ENCODE measurements at places on chromosomes 7 and 10.

DNA sequence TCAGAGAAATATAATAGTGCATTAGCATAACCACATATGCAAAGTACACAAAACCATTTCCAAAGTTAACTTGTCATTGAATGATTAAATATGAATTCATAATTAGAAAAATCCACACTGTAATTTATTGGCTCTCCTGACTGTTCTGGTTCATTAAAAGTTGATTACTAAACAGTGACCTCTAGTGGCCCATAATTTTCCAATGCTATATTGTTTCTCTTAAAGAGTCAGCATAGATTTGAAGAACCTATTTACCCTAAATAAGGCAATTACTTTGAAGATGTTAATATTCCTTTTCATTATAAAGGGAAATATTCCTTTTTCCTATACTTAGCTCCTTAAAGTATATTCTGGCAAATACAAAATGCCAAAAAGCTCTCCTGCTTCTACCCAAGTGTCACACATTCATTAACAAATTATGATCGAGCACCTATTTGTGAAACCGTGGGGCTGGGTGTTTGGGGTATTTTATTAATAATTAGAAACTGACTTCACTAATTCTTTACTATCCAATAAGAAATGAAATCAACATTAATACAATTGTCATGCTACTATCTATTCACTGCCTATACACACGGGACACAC, 86.2 kb downstream of the HIBADH start:
- peak; percentile 43 for DNase-seq

DNA sequence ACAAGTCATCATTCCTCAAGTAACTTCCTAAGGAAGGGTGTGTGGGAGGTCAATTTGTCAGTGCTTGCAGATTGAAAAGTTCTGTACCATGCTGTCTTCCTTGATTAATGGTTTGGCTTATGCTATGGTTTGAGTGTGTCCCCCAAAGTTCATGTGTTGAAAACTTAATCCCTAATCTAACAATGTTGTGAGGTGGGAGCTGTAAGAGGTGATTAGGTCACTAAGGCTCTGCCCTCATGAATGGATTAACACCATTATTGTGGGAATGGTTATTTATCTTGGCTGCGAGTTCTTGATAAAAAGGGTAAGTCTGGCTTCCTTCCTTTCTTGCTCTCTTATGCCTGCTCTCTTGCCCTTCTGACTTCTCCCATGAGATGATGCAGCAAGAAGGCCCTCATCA, 29.3 kb upstream of the TMEM229A start:
- no peak for DNase-seq

DNA sequence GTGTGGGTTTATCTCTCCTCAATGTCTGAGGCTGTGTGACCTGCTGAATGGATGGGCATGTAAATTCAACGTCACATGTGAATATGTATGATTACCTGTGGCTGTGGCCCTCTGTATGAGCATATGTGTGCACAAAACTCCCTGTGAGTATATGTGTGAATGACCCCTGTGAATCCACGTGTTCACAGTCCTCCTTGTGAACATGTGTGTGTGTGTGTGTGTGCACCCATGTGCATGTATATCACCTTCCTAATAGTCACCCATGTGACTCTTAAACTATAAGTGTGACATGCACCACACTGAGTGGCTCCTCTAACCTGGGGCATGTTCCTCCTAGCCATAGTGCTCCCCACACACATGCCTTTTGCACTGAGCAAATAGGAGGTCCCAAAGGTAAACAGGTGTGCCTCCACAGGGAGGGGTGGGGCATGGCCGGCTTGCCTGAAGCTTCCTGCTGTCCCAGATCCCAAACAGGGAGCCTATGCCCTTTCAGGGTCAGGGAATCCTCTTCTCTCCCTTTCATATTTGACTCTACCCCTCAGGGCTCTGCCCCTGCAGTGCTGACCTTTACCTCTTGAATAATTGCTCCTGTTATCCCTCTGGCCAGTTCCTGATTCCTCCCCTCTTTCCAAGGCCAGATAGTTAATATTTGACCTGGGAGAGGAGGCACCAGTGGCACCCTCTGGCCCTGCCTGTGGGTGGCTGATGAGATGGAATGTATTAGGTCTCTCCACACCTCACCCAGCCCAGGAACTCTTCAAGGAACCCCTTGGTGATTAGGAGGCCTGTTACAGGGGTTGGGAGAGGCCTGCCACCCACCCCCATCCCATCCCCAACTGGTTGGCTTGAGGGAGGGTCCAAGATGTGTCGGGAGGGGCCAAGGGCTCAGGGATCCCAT, 1.9 kb downstream of the SEMA4G start:
- no peak for DNase-seq

DNA sequence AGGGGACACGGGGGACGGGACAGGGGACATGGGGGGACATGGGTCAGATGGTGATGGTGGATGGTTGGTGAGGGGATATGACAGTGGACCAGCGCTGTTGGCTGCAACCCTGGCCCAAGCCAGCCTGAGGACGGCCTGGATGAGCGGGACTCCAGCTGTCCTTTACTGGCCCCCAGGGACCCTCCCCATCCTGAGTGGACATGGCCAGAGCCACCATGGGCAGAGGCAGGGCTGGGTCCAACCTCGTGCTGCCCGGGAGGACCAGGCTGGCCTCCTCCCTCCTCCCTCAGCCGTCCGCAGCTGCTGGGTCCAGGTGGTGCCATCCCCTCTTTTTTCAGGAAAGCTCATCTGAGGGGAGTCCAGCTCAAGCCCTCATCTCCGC, 30.4 kb downstream of the GET4 start:
- DNase-seq: no peak

DNA sequence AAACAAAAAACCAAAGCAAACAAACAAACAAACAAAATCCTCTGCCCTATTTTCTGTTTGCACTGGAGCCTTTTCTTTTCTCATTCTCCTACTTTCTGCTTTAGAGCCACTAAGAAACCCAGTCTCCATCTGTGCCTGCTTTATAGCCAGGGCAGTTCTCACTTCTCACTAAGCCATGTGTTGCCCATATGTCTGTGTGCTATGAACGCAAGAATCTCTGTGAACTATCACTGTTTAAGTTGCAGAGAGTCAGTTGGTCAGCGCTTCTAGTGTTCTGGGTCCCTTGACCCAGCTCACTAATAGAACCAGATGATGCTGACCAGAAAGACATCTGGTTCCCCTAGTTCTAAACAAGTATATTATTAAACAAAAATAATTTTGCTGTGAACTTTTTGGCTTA, 81.4 kb downstream of the FAM185A start:
- no peak for DNase-seq

DNA sequence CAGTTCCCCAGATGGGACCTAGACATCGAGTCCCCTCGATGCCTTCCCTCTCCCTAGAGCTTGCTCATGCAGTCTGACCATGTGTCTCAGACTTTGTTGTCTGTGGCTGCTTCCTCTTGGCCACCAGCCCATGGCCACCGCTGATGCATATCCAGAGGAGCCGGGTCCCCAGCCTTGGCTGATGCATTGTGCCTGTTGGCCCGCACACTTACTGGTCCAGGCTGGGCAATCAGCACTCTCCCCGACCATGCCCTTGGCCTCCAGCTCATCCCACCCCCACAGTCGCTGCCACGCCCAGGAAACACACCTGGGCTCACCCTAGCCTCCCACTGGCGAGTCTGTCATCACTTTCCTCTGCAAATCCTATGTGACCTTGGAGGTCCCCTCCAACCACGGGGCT, 10.1 kb downstream of the NPC1L1 start:
- DNase-seq: no peak

DNA sequence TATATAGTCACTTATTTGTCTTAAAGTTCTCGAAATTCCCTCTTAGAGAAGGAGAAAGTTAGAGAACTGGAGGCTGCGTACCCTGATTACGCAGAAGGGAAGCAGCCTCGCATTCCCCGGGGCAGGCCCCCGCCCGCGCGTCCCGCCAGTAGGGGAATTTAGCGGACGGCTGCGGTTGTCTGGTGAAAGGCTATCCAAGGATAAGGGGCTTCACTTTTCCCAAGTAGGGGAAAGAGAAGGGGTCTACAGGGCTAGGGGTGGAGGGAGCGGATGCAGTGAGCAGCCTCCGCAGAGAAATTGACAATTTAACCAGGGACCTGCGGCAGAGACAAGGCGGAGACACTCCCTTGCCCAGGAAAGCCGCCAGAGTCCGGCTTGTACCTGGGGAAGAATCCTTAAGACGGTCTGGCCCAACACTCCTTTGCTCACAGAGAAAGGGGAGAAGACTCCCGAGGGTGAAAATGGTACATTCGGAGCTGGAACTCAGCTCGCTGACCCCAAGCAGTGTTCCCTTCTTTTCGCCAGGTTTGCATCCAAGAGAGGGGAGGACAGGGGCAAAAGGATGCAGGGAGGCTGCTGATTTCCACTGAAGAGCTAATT, 994 bp upstream of the MAGI2 start:
- DNase-seq: no peak

DNA sequence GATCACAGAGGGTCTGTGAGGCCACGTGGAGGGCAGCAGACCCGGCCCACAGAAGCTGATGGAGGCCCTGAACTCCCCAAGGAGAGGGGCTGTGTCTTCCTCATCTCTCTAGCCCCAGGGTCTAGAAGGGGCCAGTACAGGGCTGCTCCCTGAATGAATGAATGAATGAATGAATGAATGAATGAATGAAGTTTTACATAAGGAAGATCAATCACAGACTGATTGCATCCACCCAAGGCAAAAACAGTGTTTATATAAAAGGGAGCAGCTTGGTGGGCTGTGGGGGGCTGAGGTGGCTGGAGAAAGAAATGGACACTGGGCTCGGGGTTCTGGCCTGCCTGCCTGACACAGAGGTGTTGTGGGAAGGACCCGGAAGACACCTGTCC, 4.9 kb upstream of the NSUN5 start:
- no peak for DNase-seq

DNA sequence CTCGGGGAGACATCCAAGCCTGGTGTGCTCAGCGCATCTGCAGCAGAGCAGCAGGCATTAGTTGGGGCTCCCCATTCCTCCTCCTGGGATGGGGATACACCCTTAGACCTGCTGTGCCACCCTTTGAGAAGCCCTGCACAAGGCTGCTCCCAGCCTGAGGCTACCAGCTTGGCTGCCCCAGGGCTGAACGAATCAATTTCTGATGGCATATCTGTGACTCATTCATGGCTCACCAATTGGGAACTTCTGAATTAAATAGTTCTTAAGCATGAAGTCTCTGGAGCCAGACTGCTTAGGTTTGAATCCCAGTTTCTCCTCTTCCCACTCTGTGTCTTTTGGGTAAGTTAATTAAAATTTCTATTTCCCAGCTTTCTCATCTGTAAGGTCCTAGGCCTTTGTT, 16.3 kb upstream of the GLI3 start:
- DNase-seq: no peak

DNA sequence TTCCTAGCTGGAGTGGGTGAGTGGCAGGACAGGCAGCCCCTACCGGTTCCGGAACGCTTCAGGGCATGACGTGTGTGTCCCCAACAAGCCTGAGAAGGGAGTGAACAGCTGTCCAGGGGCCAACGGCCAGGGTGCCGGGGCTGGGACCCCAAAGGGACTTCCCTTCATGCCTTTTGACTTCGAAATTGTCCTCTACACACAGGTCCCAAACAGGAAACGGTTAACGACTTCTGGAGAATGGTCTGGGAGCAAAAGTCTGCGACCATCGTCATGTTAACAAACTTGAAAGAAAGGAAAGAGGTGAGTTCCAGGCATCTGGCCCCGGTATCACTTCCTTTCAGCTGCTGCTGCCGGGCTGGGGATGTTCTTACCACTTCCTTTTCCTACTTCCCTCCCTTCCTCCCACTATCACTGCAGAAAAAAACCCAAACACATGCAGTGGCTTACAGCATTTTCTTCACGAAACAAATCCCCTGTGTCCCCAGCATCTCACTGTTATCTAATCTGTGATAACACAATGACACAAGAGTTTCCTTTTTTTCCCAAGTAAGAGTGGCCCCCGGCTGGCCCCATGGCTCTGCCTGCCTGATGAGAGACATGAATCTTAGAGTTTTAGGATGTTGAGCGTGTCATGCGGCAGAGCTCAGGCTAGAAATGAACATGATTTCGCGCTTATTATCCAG, 63.2 kb downstream of the MKI67 start:
- DNase-seq: peak; percentile 71

- peak; percentile 48 for DNase-seq
These were observed at the start of gene STX1A for GRCh38 chr7:73718905-73719805. TSS of gene STX1A (minus strand) at chr7:73719669. CDS start at chr7:73719631, 38 bp downstream.

DNA sequence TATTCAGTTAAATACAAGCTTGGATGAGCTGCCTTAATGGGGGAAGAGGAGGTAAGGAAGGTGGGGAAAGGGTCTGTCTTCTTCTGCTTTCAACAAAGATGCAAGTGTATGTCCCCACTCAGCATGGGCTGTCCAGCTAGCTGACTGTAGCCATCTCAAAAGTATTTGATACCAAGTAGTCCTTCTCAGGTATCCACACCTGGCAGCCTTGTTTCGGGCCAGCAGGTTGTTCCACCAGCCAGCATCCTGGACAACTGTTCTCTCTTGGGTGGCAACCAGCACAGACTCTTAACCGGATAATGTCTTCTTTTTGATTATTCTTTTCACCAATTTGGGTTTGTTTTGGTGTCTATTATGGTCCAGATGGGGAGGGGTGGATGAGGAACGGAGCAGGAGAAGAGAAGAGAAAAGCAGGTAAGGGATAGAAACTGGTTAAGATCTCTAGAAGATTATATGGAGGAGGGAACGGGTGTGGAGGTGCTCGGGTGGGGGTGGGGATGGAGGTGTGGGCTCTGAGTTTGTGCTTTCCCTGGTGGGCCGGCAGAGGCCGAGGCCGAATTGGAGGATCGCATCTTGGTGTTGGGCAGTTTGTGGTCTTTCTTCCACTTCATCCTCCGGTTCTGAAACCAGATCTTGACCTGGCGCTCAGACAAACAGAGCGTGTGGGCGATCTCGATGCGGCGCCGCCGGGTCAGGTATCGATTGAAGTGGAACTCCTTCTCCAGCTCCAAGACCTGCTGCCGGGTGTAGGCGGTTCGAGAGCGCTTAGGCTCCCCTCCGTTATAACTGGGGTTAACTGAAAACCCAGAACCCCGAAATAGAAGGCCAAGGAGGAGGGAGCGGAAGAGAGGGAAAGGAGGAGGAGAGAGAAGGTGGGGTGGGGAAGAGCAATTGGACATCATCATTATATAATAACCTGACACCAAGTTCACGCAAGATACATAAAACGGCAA, 1.5 kb downstream of the HOXA4 start:
- no peak for DNase-seq

- DNase-seq: no peak
These were observed 117.9 kb downstream of the TEX36 start for GRCh38 chr10:125565046-125565445.

- no peak for DNase-seq
These were observed 101.4 kb upstream of the PITRM1 start for GRCh38 chr10:3273966-3274365.

DNA sequence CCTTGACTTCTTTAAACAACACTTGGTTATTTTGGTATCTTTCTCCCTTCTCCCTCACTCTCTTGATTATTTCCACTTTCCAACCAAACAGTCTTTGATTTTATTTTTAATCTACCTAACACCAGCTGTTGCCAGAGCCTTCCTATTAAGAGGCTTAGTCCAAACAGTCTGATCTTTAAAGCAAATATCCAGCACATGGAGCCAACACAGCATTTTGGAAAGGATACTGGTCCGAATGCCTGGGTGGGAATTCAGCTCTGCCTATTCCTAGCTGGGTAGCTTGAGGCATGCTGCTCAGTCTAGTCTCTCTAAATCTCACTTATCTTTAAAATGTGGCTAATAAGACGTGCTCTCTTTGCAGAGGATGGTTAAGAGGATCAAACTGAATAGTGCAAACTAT, 129.3 kb downstream of the NRCAM start:
- DNase-seq: no peak

Measured in CD4-positive, alpha-beta T cell treated with Interleukin-4 for 4 hours (primary cell).